ENCODE measurements at places on chromosomes 12 and 14.

GRCh38 chr12:124437617-124438436 lies 129.6 kb downstream of the NCOR2 start:
- no peak for DNase-seq

DNA sequence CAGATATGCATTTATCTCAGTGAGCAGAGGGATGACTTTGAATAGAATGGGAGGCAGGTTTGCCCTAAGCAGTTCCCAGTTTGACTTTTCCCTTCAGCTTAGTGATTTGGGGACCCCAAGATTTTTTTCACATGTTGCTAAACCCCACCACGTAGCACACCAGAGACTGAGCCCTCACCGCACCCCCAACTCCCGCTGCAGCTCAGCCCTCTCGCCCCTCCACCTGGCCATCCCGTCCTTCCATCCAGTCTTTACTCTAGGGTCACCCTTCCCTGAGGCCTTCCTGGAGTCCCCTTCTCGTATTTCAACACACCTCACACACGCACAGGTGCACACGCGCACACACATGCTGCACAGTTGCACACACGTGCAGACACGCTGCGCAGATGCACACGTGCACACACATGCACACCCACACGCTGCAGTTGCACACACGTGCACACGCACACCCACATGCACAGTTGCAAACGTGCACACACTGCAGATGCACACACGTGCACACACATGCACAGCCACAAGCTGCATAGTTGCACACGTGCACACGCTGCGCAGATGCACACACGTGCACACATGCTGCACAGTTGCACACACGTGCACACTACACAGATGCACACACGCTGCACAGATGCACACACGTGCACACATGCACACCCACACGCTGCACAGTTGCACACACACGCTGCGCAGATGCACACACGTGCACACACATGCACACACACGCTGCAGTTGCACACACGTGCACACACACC lies 30.0 kb downstream of the HSP90AA1 start:
- no peak for DNase-seq

- no peak for DNase-seq
These were observed 338.8 kb upstream of the SFSWAP start for GRCh38 chr12:131372171-131372475.

GRCh38 chr14:93686268-93686667 lies 102.0 kb downstream of the PRIMA1 start:
- no peak for DNase-seq

DNA sequence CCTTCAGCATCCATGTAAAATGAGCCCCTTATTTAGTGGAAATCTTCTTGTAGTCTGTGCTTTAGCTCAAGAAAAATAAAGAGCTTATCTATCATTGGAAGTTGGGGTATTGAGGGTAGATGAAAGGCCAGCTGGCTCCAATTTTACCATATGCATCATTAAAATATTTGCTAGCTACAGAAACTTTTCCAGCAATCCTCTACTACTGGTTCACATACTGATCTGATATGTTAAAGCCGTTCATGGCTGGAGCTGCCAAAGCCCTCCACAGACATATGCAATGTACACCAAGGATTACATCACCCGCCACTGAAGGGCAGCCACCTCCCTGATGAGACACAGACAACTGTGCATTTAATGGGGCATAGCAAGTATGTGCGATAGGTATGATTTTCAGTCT lies 1205.3 kb downstream of the GALC start:
- peak; percentile 90 for DNase-seq

- DNase-seq: no peak
These were observed 212.2 kb downstream of the KIF26A start for GRCh38 chr14:104350463-104351185.
